ENCODE measurements at places on chromosomes 12 and 14.

DNA sequence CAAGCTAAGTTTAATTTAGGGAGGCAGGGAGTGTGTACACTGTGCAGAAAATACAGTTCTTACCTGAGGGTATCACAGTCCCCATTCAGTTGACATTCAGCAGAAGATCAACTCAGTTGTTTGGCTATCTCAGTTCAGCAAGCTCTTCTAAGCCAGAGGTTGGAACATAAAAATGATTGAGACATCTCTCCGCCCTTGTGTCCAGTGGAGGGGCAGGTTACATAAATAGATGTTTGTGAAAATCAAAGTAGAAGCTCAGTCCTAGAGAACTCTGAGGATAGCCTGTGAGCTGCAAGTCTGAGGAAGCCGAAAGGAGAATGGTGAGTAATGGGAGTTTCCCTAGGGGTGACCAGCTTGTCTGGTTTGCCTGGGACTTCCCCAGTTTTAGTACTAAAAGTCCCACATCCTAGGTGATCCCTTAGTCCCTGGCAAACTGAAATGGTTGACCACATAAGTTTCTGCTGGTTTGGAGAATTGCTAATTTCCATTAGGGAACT is 251.4 kb upstream of the ATP2B1 start:
- DNase-seq, result peak; percentile 20

GRCh38 chr12:81161680-81162079 is 83.8 kb downstream of the ACSS3 start:
- no peak for DNase-seq

DNA sequence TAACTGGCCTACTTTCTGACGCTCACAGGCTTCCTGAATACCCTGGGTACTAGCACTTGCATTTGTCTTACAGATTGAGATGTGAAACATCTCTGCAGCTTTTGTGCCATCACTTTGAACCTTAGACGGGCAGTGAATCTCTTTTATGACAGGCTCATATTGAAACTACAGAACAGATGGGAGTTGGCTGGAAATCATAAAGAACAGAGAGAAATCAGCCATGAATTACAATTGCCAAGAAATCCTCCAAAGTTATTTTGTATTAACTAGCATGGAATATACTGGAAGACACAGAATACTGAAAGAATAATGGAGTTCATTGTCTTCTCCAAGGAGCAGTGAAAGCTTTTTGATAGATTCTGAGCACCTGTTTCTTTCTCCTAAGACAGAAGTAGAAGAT is 32.7 kb downstream of the MYF5 start:
- no peak for DNase-seq

DNA sequence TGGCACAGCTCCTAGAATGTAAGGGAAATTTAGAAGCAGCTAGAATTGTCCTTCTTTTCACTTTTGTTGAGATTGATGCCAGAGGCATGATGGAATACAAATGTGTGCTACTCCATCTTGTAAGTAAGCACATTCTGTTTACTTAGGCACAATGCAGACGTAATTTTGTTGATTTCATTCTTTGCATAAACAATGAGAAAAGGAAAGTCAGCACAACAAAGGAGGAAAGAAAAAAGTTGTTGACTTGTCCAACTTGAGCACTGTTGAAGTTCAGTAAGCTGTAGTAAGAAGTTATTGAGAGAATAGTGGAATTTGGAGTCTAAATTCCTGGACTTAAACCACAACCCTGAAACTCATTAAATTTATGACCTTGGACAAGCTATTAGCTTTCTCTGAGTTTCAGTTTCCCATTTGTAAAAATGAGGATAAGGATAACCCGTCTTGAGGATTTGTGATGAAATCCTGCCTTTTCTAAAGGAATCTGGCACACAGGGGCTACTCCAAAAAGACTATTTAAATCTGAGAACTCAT is 19.4 kb upstream of the CNTN1 start:
- no peak for DNase-seq

DNA sequence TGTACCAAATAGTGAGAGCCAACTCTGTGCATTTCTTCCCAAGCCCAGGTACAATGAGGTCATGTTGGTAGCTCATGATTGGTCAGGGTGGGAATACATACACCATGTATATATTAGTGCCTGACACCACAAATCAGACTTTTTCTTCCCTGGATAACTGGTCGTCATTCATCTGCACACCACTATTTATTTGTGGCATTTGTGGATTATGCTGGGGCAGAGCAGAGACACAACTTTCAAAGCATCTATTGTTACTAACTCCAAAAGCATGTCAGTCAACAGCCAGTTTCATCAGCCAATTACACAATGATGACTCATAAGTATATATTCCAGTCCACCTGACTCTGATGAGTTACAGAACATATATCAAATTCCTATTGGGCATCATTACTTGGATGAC is 181.7 kb downstream of the ADAMTS20 start:
- no peak for DNase-seq

- DNase-seq, result no peak
These were observed 14.3 kb downstream of the AGAP2 start for GRCh38 chr12:57724003-57724935.

- no peak for DNase-seq
These were observed 229.5 kb downstream of the CACNA1C start for GRCh38 chr12:2282318-2282717.

- DNase-seq, result no peak
These were observed 714.4 kb upstream of the TBX3 start for GRCh38 chr12:115398311-115398781.

DNA sequence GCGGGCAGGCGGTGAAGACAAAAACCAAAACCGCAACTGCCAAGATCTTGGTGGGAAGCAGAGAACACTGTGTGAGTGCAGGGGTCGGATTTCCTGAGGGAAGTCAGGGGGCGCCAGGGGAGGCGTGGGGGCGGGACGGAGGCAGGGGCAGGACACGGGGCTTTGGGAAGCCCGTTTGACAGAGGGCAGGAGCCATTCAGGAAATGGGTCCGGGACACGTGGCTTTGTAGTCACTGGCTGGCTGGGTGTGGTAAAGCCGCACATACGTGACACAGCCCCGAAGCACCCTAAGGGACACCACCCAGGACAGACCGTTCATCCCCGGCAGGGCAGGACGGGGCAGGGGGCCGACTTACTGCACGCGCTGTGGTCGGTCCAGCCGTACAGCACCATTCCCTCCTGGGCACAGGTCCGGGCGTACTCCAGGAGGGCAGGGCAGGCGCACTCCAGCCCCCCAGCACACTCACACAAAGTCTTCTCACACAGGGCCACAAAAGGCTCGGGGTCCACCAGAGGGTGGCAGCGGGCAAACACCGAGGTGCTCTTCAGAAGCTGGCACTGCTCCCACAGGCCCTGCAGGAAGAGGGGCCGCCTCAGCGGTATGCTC is 49.4 kb downstream of the VWF start:
- no peak for DNase-seq

GRCh38 chr12:55172686-55173085 is 46.5 kb downstream of the OR9K2 start:
- no peak for DNase-seq

DNA sequence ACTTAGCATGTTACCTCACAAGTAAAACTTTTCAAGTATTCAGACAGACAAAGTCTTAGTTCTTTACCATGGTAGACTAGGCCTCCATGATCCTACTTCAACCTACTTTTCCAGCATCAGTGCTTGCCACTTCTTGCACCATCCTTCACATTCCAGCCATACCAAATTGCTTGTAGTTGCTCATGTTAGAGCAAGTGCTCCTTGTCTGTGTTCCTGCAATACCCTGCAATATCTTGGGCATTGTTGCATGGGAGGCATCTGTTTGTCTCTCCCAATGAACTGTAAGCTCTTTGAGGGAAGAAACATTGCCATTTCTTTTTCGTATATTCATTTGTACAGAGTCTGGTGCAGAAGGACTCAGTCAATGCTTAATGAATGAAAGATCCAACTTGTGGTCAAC is 78.0 kb downstream of the SRGAP1 start:
- no peak for DNase-seq

GRCh38 chr14:70340002-70340401 is 19.5 kb downstream of the COX16 start:
- DNase-seq, result no peak

GRCh38 chr12:77040231-77040630 is 25.1 kb downstream of the E2F7 start:
- no peak for DNase-seq

GRCh38 chr12:131471946-131472732 is 238.8 kb upstream of the SFSWAP start:
- DNase-seq, result no peak

GRCh38 chr12:132824053-132824452 is 4.6 kb downstream of the GOLGA3 start:
- DNase-seq, result no peak

DNA sequence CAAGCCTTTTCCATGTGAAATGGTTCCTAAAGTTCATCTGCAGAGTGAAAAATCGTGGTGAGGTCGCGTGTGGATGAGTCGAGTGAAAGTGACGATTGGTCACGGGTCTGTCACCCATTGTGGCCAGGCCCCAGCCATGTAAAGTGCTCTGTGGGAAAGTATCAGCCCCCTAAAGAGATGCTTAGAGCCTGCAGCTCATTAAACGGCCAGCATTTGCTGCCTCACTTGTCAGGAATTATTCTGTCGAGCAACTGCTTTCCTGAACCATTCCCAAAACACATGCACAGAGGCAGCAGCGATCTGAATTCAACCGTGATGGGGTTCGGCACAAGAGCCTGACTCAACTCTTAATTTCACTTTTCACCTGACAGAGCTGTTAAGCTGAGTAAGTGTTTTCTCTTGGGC is 16.0 kb downstream of the DBX2 start:
- no peak for DNase-seq

DNA sequence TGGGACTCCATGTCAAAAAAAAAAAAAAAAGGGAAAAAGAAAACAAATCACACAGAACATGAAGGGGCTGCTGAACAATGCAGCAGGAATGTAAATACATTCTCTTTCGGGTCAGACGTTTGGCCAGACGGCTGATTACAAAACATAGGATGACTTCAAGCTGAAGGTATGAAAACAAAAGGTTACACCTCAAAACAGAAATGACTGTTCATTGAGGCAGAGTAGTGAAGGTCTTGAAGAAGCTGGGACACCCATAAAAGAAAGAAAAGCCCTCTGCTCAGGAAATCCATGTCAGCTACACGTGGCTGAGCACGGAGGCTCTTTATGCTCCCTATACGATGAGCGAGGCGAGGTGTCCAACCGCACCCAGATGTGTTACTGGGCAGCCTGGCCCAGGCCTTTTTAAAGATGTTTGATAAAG is 37.7 kb downstream of the FGD4 start:
- DNase-seq, result no peak

DNA sequence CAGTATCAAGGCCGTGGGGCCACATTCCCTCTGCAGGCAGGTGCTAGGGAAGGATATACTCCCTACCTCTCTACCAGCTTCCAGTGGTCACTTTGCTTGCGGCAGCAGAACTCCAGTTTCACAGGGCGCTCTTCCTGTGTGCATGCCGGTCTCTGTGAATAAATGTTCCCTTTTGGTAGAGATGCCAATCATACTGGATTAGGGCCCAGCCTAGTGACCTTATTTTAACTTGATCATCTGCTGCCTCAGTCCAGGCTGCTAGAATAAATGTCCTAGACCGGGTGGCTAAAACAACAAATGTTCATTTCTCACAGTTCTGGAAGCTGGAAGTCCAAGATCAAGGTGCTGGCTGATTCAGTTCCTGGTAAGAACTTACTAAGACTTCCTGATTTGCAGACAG is 198.8 kb upstream of the TMEM132C start:
- no peak for DNase-seq

- no peak for DNase-seq
These were observed 18.2 kb downstream of the RFX4 start for GRCh38 chr12:106601031-106601430.

- no peak for DNase-seq
These were observed 1.4 kb upstream of the BCAT1 start for GRCh38 chr12:24950231-24950834.
